ENCODE measurements at places on chromosomes 1 and 21.

- DNase-seq = no peak
These were observed 518 bp upstream of the FH start for GRCh38 chr1:241520080-241520465.

- DNase-seq = no peak
These were observed 32.0 kb downstream of the CCSAP start for GRCh38 chr1:229310833-229311232.

- no peak for DNase-seq
These were observed 226.0 kb downstream of the PBX1 start for GRCh38 chr1:164784960-164785359.

DNA sequence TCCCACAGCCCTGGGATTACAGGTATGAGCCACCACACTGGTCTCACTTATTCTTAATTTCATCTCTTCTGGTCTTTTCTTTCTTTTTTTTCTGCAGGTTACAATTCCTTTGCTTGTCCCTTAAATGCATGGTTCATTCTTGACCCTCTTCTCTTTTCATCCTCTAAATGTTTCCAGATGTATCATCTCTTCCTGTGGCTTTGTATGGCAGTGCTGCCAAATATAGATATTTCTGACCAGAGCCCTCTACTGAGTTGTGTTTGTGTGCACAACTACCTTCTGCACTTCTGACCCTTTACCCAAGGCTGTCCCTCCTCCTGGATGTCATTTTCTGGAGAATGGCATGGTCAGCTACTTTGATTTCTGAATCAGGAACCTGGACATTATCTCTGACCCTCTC is 32.5 kb downstream of the OLFML3 start:
- DNase-seq = no peak

Measured in inflammatory macrophage (primary cell).